CMK (cell line): ENCODE measurements at places on chromosomes 2 and 18.

DNA sequence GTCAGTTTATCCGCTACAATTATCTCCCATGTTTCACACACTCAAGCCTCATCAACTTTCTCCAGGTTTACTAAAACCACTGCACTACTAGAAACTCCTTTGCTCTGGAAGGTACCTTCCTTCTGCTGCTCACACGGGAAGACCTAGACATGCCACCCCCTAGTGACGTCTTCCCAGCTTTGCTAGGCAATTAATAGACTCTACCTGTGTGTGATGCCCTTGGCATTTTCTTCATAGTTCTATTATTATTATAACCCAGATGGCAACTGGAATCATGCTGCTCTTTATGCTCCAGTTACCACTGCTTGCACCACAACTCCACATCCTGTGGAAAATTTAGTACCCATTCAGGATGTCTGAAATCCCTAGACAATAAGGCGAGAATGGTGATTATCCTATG lies 42.4 kb downstream of the CACNB4 start:
- no peak for DNase-seq

- DNase-seq: no peak
These were observed 264.1 kb downstream of the RPIA start for GRCh38 chr2:88955607-88956006.

DNA sequence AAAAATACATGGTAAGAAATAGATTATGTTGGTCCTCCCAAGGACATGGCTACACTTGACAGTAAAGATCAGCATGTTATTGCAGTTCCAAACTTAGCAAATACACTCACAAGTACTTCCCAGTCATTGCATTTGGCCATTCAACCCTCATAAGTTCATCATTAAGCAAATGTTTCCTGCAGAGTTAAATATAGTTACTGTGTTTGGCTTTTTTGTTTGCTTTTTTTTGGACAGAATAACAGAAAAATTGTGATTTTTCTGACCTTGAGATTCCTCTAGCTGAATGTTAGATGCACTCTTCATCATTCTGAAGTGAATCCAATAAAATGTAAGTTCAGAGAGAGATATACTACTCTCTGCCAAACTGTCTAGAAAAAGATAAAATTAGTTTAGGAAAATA lies 295.3 kb downstream of the GPD2 start:
- no peak for DNase-seq

GRCh38 chr2:119414894-119415293 lies 16.8 kb upstream of the TMEM37 start:
- no peak for DNase-seq

GRCh38 chr2:148770047-148770446 lies 105.0 kb upstream of the KIF5C start:
- DNase-seq: no peak

- DNase-seq: no peak
These were observed 19.4 kb downstream of the KLHL29 start for GRCh38 chr2:23404426-23404825.

GRCh38 chr2:45595721-45596435 lies 15.2 kb downstream of the SRBD1 start:
- no peak for DNase-seq

- DNase-seq: peak; percentile 49
These were observed 80.7 kb upstream of the LDLRAD4 start for GRCh38 chr18:13137670-13138419.

GRCh38 chr2:234939576-234939975 lies 12.2 kb upstream of the SH3BP4 start:
- DNase-seq: no peak

GRCh38 chr18:60024345-60024744 lies 124.5 kb downstream of the PMAIP1 start:
- no peak for DNase-seq

DNA sequence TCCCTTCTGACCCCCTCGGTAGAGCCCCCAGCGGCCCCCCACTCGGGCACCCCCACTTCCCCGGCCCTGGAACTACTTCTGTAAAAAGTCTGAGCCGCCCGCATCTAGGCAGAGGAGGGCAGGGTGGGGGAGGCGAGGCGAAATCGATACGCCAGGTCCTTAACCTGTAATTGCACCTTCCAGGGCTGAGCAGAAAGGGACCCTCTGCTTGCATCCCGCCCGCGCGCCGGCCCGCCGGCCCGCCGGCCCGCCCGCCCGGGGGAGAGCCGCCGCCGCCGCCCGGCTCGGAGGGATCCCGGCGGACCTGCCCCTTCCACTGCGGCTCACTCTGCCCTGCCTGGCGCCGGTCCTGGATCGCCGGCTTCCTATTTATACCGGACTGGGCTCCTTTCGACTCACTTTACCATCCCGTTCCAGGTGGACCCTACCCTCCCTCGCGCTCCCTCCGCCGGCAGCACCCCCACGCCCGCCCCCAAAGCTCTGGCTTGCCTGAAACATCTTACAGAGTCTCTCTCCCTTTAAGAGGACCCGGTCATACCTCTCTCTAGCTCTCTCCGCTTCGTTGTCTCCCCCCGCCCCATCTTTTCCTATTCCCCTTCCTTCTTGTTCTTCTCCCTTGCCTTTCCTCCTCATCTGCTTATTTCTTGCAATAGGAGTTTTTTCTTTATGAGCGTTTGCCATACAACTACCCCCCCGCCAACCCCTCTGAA lies 797 bp downstream of the KLHL14 start:
- no peak for DNase-seq

DNA sequence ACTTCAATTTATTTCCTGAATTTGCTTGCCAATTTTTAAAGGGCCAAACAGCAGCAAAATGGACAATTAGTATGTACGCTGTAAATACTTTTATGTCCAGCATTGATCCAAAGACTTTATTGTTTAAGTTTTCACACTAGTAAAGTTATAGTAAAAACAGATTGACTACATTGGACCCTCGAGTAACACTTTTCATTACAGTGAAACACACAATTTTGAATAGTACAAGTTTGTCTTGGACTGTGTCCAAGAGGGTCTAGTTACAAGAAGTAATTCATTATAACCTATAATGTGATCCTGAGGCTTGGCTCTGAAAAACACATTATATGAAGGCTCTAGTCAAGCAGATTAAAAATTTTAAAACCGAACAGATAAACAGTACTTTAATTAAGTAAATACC lies 11.4 kb upstream of the RBBP8 start:
- no peak for DNase-seq

- no peak for DNase-seq
These were observed 3.6 kb upstream of the ARL4C start for GRCh38 chr2:234500394-234501006.
